ENCODE measurements at places on chromosomes 16 and 17.

DNA sequence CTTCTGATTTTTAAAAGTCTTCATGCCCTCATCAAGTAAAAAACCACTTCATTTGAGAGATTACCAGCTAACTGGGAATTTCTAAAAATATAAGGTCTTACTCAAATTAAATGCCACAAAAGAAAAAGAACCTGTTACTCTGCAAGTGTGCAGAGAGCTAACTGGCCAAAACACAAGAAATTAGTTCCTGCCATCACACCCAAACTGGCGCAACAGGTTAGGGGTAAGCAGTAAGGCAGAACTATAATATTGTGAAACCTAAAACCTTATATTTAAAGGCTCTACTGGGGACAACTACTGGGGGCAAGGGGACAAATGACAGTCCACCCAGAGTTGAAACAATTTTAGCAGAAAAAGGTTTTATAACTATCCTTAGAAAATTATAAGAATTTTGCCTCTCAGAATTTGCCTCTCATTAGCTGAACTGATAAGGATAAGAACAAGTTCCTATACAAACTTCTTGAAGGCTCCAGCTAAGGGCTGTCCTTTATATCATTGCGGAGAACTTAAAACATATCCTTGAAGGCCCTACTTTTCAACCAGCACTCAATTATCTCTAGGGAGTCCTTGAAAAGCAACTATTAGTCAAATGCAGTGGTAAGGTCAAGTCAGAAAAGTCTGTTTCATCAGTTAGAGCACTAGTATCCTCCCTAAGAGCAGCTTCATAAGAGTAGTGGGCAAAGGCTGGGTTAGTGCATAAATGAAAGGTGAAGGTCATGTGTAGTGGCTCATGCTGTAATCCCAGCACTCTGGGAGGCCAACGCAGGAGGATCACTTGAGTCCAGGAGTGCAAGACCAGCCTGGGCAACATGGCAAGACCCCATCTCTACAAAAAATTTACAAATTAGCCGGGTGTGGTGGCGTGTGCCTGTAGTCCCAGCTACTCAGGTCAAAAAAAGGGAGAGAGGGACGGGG, 31.5 kb downstream of the SMURF2 start:
- no peak for DNase-seq

- no peak for DNase-seq
Observed at GRCh38 chr16:56161658-56162057, 29.6 kb upstream of the GNAO1 start.

GRCh38 chr16:55280587-55280986, 43.4 kb upstream of the IRX6 start:
- no peak for DNase-seq

DNA sequence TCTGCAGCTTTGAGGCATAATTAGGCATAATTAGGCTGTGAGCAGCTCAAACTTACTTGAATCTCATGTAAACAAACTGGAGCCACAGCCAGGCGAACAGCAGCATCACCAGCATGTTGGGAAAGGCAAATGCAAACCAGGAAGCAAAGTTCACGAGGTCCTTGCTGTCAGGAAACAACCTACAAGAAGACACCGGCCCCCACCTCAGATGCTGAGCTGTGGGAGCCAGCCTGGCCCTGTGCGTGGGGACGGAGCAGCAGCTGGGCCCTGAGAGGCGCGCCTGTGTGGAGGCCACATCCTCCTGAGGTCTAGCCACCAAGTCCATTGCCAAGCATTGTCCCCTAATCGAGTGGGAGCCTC, 12.2 kb downstream of the SLC13A5 start:
- DNase-seq: no peak

DNA sequence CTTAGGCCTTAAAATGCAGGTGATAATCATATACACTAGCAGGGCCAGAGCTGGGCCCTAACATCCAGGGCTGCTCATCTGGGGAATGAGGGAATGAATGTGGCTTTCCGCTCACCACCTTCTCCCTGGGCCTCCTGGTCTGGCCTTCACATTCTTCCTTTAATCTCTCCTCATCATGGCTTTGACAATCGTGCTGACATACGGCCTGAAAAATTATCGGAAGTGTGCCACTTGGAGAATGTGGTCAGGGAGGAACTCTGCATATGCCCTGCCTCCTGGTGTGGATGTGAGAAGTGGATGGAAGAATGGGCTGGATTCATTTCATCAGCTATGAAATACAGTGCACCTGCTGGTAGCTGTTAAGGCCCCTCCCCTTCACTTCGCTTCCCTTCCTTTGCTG, 2.4 kb downstream of the WSCD1 start:
- DNase-seq: no peak

GRCh38 chr16:25038239-25038954, 23.2 kb upstream of the ARHGAP17 start:
- no peak for DNase-seq

GRCh38 chr17:32152130-32152529, 9.8 kb downstream of the RHOT1 start:
- DNase-seq: no peak

DNA sequence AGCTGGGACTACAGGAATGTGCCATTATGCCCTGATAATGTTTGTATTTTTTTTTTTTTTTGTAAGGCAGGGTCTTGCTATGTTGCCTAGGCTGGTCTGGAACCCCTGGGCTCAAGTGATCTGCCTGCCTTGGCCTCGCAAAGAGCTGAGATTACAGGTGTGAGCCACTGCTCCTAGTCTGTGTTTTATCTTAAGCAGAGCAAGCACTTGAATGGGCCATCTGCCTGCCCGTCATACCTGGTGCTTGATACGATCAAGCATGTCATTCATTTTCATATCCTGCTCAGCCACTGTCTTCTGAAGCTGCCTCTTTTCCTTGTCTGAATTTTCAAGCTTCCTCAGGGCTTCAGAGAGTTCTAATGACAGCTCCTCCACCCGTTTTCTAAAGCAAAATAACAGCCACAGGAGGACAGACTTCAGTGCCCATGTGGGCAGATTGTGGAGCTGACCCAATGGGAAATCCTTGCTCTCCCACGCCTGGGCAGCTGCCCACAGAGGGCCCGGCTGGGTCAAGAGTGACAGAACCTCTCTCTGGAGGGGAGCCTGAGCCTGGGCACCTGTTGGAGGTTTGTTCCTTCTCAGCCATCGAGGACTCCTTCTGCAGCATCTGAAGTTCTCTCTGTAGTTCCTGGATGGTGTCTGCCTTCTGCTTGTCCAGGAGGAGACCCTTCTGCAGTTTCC, 36.5 kb downstream of the DHX38 start:
- DNase-seq: no peak

GRCh38 chr17:64406321-64407200, 15.9 kb upstream of the PECAM1 start:
- no peak for DNase-seq

- no peak for DNase-seq
Observed at GRCh38 chr17:51650202-51650601, 389.9 kb downstream of the UTP18 start.

GRCh38 chr16:353404-354290, 1.1 kb upstream of the AXIN1 start:
- no peak for DNase-seq

DNA sequence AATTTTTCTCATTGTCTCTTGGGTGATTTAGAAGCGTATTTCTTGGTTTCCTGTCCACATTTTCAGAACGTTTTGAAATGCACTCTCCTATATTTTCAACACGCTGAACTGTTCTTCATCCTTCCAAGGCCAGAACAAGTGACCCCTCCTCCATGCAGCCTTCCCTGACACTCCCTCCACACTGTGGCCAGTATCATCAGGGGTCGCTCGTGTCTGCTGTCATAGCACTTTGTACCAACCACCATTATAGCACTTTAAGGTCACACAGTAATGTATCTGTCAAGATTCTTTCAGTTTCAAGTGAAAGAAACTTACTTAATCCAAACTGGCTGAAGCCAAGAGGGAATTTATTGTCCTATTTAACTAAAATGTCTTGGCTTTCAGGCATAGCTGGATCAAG, 17.5 kb upstream of the IL21R start:
- DNase-seq: no peak

GRCh38 chr17:10135539-10136257, 62.7 kb downstream of the GAS7 start:
- DNase-seq: peak; percentile 64

DNA sequence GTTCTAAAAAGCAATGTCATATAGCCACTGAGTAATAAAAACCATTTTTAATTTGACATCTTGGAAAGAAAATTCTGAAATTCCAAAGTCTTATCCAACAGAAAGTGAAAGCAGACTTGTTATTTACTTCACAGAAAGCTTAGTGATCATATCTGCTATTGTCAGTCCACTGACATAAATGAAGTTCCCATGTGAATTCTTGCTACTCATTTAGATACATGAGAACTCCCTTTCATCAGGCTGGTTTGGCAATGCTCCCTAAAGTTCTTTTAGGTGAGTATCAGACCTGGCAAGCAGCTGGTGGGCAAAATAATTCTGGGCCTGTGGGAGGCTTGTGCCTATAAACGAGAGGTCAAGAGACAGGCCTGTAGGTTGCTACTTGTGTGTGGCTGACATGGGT, 23.4 kb downstream of the NME2 start:
- no peak for DNase-seq

- DNase-seq: no peak
Observed at GRCh38 chr16:5252791-5253190, 155.2 kb upstream of the EEF2KMT start.

- no peak for DNase-seq
Observed at GRCh38 chr17:34249061-34249460, 6.0 kb upstream of the CCL2 start.

GRCh38 chr17:72747501-72747900, 345.0 kb downstream of the SLC39A11 start:
- DNase-seq: no peak

GRCh38 chr16:76959166-76959565, 231.8 kb upstream of the MON1B start:
- DNase-seq: no peak

DNA sequence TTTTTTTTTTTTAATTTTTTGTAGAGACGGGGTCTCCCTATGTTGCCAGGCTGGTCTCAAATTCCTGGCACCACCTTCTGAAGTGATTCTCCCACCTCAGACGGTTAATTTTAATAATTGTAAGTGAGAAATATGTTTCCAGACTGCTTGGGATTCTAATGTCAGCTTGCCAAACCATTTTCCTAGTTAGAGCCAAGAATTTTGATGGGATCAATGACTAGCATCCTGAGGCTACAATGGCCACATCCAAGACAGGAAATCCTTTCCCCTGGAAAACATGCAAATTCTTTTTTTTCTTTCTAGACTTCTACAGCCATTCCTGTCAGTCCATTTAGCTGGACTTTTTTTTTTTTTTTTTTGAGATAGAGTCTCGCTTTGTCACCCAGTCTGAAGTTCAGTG, 32.6 kb downstream of the IGF2BP1 start:
- no peak for DNase-seq

GRCh38 chr17:49843774-49844350, 4.0 kb downstream of the TAC4 start:
- no peak for DNase-seq

DNA sequence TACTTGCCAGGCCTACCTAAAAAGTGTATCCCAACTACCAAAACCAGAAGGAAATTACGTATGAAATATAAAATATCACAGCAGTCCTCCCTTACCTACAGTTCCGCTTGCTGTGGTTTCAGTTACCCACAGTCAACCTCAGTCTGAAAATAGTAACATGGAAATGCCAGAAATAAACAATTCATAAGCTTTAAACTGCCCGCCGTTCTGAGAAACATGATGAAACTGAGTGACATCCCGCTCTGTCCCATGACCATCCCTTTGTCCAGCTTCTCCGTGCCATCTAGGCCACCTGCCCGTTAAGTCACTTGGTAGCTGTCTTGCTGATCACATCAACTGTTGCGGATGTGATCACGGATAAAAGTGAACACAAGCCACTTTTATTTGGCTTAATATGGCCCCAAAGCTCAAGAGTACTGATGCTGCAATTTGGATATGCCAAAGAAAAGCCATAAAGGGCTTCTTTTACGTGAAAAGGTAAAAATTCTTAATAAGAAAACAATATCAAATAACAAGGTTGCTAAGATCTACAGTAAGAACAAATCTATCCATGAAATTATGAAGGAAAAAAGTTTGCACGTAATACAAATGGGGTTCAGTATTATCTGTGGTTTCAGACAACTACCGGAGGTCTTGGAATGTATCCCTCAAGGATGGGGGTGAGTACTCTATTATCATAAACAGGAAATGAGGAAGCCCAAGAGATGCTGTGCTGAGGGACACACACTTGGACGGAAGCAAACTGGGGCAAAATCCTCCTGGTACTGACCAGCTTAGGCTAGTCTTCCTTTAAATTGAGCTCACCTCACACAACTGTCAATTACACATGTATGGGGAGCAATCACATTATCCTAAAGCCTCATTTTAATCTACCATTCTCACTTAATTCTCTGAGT, 8.2 kb downstream of the USP22 start:
- DNase-seq: no peak

- DNase-seq: no peak
Observed at GRCh38 chr16:31001507-31002249, 8.8 kb downstream of the STX1B start.

DNA sequence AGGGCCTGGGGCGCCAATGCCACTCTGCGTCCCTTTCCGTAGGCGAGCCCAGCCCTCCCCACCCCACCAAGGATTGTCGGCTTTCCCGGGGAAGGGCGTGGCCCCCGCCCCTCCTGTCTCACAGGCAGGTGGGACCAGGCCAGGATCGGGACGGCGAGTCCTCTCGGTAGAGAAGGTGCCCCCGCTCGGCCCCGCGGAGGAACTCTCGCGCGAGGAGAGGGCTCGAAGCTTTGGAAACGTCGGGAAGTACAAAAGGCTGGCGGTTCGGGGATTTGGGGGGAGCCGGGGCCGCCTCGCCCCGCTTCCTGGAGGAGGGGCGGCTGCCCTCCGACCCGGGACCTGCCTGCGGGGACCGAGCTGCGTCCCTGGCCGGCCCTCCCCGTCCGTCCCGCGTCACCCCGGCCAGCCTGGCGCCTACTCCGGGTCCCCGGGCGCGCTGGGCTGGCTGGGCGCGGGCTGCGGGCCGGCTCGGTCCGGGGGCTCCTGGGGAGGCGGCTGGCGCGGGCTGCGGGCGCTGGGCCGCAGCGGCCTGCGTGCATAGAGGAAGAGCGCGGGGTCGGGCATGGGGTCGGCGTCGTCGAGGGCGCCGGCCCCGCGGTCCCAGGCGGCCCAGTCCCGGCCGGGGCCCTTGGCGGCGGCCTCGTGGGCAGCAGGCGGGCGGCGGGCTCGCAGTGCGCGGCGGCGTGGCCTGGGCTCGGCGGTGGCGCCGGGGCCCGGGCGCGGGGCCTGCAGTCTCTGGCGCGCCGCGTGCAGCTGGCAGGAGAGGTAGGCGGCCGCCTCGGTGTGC, 12.6 kb upstream of the CLUH start:
- no peak for DNase-seq

DNA sequence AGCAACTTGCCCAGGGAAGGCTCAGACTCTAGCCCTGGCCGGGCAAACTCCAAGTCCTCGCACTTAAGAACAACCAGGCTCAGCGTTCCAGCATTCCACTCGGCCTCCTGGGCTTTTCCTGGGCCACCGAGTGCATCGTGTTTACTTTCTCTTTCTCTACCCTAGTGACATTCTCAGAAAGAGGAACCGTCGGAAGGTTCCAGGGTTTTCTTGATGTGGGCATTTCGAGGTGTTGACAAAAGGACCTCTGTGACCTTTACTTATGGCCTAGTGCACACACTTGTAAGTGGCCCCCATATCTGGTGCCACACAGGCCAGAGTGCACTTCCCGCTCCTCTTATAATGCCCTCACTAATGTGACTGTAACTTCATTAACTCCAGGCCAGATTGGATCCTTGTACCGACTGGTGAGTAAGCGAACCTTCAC, 3.1 kb upstream of the BANP start:
- DNase-seq: no peak

All from GM04504 (cell line).